SK-N-SH treated with all-trans-retinoic acid at 6 μM for 48 hours (cell line): ENCODE measurements at places on chromosomes 4 and X.

DNA sequence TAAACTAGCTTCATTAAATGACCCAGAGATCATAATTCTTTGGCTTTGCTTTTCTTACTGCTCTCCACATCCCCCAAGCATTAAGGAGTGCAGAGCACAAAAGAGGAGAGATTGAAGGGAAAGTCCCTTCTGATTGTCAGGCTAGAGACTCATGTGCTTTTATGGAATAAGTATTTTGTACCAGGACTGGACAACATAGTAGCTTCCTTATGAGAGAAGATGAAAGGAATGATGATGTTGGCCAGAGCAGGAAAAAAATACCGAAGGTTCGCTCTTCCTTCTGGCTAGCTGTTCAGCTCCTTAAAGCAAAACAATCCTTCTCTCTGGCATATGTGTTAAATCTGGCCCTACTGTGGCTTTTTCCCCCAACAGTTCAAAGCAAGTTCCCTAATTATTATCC lies 53.1 kb downstream of the HOPX start:
- no peak for ATAC-seq

DNA sequence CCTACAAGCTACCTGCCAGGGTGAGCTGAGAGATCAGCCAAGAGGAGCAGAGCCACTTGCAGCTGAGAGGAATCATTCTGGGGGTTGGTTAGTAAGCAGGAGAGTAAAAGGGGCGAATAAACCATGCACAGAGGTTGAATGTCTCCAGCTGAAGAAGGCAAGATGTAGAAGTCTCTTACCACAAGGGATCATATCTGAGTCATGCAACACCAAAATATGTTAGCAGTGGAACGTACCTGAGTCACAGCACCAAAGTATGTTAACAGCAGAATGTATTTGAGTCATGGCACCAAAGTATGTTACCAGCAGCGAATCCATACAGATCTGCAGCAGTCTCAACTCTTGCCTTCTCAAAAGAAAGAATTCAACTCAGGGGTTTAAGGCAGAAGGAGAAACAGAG lies 29.9 kb downstream of the C4orf51 start:
- ATAC-seq = peak; percentile 94

- no peak for ATAC-seq
Measured at GRCh38 chr4:83267830-83268475, 16.6 kb downstream of the COQ2 start.

- ATAC-seq = no peak
Measured at GRCh38 chr4:48851651-48852050, 20.8 kb downstream of the OCIAD1 start.

DNA sequence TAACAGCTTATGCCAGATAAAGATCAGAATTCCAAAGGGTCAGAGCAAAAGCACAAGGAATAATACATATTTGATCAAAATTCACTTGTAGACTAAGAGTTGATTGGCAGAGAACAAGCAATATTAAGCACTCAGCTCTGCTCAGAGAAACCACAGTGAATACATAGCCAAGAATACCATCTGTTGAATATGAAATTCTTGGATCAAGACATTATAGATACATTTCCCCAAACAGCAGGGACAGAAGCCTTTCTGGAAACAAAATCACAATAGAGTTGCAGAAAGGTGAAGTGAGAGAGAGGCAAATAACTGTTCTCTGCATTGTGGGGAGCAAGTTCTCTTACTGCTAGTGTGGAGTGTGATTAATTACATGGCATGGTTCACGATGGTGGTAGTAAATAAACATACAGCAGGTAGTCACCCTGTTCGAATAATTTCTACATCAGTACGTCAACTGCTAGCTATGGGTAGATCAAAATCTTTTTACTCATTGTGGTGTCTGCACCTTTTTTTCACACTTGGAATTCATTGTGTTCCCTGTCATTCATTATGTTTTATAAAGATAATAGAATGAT lies 366.7 kb downstream of the PCDH7 start:
- ATAC-seq = no peak

DNA sequence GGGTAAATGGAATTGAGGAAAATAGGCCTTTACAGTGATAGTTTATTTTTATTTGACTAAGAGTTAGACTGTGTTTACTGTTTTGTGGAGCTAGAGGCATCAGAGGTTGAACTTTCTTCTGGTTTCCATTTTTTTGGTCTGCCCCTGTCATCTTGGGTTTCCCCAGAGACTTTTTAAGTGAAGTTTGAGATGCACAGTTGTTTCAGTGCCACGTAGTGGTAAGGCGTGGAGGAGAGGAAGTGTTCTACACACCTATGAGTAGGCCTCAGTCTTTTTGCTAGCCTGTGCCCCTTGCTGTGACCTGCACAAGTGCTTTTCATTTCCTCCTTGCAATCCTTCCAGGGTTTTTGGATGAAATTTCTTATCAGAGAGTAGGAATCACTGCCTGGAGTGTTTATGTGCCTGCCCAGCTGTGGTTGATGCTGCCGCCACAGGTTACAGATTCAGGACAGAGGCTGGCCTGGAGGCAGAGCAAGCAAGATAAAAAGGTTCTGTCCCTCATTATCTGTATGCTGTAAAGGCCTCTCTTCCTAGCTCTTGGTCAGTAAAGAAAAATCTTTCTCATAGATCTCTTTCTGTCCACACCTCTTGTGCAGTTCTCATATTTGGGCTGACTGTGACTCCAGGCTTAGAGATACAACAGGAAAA lies 12.5 kb upstream of the HSFX4 start:
- no peak for ATAC-seq

DNA sequence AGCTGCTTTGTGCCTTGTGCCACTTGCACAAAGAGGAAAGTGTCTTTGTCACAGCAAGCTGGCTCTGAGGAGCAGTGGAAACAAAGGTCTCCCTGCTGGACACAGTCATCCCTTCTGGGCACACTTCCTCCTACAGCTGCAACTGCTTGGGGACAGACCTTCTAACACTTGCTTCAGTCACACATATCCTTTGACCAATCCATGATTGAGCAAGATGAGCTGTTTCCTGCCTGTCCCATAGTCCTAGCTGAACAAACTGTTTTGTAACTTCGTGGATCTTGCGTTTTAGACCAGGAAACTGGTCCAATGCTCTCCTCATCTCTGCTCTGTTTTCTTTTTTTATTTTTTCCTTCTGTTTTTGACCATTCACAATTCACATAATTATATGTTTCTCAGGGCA lies 98.5 kb downstream of the RRAGB start:
- no peak for ATAC-seq

DNA sequence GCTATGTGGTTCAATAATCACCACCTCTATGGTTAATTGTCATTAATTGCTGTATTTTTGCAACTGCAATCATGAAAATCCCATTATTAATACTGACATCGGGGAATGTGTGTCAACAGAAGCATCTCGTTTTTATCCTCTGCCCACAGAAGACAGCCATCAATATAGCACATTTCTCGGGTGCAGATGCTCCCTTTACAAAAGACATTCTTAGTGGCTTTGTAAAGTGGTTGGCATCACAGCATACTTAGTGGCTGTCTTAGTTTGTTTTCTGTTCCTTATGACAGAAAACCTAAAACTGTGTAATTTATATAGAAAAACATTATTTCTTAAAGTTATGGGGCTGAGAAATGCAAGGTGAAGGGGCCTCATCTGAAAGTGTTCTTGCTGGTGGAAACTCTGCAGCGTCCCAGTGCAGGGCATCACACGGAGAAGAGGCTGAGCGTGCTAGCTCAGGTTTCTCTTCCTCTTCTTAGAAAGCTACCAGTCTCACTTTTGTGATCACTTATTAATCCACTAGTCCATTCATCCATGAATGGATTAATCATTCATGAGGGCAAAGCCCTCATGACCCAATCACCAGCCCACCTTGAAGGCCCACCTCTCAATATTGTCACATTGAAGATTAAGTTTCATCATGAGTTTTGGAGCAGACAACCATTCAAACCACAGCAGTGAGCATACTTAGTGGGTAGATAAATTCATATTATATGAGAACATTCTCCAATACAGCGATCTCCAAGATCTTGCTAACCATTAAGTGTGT lies 1067.7 kb upstream of the PABPC4L start:
- ATAC-seq = no peak
